Fibroblast of skin of abdomen (primary cell): ENCODE measurements at places on chromosomes 4 and X.

GRCh38 chrX:51155157-51155556, 177.5 kb upstream of the NUDT10 start:
- no peak for DNase-seq

DNA sequence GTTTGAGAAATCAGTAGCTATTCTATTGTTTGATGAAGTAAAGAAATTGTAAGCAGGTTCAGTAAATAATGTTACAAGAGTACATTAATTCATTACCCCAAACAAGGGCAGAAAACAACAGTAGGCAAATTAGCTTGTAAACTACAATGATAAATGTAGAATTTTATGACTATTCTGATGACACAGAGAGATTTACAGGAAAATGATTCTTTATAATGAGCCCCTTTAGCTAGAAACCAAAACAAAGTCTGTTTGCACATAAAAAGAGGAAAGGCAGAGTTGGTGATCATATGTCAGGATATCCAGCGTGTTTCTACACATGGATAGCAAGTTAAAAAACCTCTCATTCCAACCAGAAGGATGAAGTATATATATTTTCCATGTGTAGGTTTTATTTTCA, 204.8 kb downstream of the CFAP299 start:
- no peak for DNase-seq

- DNase-seq = no peak
Measured at GRCh38 chrX:111854556-111855490, 21.2 kb upstream of the TRPC5OS start.

GRCh38 chr4:6910960-6911874, 1.6 kb downstream of the TBC1D14 start:
- DNase-seq = no peak

DNA sequence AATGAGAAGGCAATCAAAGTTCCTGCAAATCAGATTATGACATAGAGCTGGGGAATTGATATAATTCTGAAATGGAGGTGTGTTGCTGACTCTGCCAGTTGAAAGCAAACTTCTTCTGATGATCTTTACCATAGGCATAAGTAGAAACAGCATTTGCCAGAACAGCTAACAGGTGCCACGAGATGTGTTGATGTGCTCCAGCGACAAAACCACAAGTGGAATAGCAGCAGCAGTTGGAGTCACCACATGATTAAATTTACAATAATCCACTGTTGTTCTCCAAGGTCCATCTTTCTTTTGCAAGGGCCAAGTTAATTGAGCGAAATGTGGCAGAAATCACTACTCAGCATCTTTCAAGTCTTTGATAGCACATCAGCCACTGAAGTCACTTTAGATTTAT, 3.7 kb upstream of the OSTC start:
- no peak for DNase-seq

DNA sequence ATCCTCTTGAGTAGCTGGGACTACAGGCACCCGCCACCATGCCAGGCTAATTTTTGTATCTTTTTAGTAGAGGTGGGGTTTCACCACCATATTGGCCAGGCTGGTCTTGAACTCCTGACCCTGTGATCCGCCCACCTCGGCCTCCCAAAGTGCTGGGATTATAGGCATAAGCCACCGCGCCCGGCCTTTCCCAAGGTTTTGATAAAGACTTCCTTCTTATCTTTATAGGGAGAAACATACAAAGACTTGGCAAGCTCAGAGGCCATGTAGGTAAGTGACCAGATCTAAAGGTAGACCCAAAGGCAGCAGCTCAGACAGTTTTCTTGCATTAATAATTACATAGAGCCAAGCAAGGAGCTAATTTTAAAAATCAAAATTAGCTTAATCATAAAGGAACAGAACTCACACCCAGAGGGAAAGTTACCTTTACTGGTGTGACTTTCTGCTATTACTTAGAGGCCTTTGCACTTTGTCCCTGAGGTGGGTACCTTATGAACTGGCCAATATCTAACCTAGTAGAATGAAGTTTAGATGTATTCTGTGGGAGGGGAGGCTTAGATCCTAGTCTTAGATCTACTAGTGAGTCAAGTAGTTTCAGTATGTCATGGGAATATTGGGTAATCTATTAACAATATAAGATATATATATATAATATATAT, 67.3 kb downstream of the HPGD start:
- no peak for DNase-seq
